Epithelial cell of prostate (primary cell): ENCODE measurements at places on chromosomes 3 and 15.

DNA sequence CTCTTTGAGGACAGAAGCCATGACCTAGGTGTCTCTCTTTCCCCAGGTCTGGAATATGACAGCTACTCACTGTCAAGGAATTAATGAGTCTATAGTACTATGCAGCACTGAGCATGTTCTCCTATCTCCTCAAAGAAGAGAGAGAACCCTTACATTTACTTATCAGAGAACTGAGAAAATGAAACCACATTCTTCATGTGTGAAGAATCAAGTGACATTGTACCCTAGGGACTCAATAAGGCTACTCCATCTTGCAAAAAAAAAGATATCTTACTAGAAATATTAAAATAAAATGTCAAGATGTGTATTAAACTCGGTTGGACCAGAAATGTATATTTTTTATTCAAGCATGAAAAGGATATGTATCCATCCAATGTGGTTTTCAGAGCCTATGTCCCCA, 133.2 kb upstream of the COL8A1 start:
- DNase-seq: no peak

DNA sequence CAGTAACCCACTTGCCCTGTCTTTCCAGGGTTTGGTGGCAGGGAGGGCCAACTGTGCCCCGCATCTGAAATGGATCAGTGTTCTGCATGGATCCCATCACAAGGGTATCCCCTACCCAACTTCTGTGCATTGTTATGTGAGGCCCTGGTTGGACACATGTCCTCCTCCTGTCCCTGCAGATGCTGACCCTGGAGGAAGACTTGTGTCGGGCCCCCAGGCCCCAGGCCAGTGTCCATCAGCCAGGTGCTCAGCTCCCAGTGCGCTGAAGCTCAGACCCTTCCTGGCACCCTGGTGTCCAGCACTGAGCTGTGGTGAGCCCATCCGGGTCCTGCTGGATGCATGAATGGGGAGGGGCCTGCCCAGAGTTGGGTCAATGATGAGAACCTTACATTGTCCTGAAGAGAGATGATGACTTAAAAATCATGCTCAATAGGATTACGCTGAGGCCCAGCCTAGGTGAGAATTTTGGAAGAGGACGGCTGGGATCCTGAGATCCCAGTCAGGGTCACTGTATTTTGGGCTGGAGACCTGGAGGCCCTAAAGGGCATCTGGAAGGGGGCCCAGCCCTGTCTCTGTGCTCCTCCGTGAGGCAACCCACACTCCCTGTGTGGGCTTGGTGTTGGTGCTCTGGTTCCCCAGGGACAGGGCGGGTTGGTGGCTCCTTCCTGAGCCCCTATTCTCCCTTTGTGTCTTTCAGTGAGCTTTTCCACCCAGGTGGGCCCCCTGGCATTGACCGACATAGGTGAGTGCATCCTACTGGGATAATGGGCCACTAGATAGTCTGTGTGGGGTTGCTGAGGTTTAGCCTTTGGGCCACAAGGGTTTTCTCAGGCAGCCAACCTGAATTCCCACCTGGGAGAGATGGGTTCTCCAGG, 199.1 kb downstream of the UBE3A start:
- DNase-seq: no peak

GRCh38 chr3:131444180-131444579, 58.6 kb downstream of the MRPL3 start:
- DNase-seq: no peak

GRCh38 chr3:144775551-144775950, 803.9 kb downstream of the DIPK2A start:
- DNase-seq: no peak

DNA sequence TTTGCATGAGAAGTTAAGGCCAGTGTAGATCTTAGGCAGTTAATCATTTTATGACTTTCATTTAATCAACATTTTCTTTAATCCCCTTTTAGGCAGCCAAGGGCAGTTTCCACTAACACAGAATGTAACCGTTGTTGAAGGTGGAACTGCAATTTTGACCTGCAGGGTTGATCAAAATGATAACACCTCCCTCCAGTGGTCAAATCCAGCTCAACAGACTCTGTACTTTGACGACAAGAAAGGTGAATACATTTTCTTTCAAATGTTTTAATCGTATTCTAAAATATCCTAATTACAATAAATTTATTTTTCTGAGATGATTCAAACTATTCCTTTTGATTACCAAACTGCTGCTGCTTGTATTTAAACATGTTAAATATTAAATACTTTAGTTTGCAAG, 843.2 kb downstream of the CADM2 start:
- DNase-seq: no peak

- DNase-seq: no peak
These were observed 260.5 kb upstream of the ZPLD1 start for GRCh38 chr3:102174312-102174712.

DNA sequence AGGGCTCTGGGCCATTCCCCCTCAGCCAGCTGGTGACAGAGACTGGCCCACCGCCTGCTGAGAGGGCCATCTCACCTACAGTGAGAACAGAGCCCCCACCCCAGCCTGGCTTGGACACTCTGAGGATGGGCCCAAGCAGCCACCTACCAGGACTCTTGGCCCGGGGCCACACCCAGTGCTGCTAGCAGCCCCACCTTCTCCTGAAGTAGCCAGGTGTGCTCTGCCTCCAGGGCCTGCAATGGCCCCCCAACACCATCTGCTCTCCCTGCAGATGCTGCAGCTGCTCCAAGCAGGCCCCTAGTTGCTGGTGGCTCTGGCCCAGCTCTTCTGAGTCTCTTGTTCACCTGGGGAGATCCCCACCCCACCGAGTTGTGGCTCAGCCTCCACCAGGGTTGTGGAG, 6.8 kb upstream of the CLK3 start:
- DNase-seq: no peak

- DNase-seq: no peak
These were observed 59.4 kb downstream of the MCTP2 start for GRCh38 chr15:94290730-94291129.

- no peak for DNase-seq
These were observed 224.8 kb upstream of the BHLHE40 start for GRCh38 chr3:4754180-4755086.

DNA sequence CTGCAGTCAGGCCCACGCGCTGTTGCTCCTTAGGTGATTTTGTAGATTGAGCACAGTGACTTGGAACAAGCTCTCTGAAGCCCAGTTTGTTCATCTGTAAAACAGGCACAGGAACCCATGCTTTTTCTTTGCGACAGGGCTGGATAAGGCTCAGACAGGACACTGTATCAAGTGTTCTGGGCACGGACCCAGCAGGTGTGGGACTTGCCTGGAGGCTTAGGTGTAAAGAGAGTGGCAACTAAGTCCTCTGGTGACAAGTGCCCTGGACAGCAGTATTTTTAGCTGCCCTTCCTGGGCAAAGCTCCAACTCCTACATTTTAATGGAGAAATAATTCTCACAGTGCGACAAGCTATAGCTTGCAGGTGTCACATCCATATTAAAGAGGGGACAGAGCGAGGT, 32.2 kb downstream of the CD276 start:
- DNase-seq: no peak

GRCh38 chr3:29026286-29026685, 254.6 kb upstream of the RBMS3 start:
- DNase-seq: no peak

- DNase-seq: no peak
These were observed 23.2 kb downstream of the RPLP1 start for GRCh38 chr15:69475769-69476358.

DNA sequence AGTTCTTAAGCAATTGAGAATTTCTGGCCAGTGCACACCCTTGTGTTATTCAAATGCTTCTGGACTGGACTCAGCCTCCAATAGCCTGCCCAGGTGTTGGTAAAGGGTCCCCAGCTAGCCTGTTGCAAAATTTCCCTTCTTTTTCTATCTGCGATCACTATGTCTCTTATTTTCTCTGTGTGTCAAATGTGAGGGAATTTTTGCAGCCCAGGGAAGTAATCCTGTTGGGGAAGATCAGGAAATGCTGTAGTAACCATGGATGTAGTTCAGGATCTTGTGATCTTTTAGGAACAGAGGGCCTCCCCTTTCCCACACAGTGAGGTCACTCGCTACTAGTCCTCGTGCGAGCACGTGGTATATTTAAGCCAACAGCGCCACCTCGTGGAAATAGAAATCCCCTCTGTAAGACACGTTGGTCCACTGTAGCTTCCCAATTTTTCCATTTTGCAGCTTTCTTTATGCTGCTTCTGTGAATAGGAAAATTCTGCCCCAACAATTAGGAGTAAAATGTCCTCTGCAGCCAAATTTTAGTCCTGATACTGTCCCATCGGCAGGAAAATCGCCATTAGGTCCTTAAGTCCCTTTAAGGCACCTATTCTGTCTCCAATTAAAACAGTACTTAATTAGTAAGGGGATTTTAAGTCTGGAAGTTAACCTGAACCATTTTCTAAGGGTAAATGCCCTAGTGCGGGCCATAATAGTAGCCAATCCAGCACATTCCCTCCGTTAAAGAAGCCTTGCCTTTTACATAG, 4.0 kb upstream of the SMCO1 start:
- no peak for DNase-seq

- DNase-seq: no peak
These were observed 526 bp downstream of the RMDN3 start for GRCh38 chr15:40754574-40754882.

DNA sequence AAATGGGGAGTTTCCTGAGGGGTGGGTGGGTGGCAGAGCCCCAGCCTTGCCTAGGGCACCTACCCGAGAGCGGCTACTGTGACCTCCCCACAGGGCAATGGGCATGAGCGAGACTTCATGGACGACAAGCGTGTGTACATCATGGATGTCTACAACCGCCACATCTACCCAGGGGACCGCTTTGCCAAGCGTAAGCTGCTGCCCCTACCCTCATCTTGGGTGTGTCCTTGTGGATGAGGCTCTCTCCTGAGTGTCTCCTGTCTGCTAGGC, 22.6 kb downstream of the HDAC11 start:
- DNase-seq: no peak

GRCh38 chr15:45331972-45332371, 46.4 kb downstream of the GATM start:
- DNase-seq: no peak

DNA sequence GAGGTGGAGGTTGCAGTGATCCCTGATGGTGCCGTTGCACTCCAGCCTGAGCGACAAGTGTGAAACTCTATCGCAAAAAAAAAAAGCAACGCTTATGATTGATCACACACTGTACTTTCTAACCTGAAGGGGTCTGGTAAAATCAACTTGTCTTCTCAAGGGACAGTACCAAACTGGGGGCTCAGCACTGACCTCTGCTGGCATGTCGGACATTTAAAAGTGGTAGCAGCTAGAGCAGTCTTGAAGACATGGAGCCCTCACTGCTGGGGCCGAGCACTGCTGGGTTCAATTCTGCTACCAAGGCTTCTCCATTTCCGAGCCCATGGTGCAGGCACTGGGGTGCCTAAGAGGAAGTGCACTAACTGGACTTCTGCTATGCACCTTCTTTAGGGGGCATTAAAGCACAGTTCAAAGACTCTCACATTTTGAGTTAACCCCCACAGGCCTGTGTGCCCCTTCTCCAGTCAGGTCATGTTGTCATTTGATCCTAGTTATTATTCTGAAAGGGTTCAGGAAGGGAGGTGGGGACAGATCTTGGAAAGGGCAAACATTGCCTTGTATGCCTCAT, 26.4 kb upstream of the LAMP3 start:
- DNase-seq: no peak

GRCh38 chr3:177106184-177106583, 91.1 kb downstream of the TBL1XR1 start:
- no peak for DNase-seq

GRCh38 chr3:42681361-42682038, 3.8 kb upstream of the KLHL40 start:
- no peak for DNase-seq

GRCh38 chr15:90648137-90649070, 68.7 kb upstream of the BLM start:
- DNase-seq: no peak

- DNase-seq: no peak
These were observed 284.4 kb downstream of the FOXP1 start for GRCh38 chr3:71299160-71299559.

- no peak for DNase-seq
These were observed 56.0 kb downstream of the PDE8A start for GRCh38 chr15:85037641-85038040.

DNA sequence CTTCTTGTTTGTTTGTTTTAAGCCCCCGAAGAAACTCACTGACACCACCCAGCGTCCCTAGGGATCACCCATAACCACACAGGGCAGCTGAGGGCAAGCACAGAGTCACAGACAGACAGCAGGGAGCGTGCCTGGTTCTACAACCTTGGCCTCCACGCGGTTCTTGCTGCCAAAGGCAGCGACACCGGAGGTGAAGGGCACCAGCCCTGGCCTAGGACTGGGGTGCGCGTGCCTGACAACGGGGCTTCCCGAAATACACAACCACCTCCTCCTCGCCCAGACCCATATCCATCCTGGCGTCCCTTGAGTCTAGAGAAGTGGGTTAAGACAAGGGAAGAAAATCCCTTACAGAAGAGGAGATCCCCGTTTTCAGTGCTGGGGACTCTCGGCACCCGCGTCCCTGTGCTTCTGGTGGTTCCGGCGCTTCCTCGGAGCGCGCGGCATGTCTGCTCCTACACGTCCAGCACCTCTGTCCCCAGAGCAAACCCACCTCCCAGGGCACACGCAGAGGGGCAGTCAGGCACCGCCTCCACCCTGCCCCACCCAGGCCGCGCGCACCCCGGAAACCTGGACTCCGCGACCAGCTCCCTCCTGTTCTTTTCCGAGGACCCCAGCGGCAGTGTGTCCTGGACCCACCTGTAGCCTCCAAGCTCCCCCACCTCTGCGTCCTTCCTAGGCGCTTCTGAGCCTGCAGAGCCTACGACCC, 911 bp downstream of the RFTN1 start:
- no peak for DNase-seq

DNA sequence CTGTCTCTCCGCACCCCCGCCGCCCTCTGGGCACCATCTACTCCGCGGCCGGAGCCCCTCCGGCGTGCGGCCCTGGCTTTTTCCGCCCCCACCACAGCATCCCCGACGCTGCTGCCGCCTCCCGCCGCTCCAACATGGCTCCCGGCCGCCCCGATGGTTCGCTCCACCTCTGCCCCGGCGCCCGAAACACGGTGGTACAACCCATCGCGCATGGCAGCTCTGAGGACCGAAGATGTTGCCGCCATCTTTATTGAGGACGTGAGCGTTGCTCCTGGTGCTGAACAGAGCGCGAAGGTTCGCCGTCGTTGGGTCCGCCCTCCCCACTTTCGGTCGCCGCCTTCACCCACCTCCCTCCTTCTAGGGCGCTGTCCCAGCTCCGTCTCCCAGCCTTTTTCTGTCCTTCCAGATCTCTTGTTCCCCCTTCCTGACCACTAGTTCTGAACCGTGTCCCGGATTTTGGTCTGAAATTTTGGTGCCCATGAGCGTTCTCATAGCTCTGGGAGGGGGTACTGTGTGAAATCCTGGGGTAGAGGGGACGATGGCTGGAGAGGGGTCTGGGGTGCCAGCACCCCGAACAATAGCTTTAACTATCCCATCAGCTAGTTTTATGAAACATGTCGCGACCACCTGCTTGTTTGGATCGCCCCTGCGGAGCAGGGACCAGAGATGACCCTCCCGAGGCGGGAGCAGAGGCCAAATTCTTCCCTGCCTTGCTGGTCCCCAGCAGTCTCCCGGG, at the start of gene CELSR3:
TSS of gene CELSR3 (minus strand) at position 134 of the 736 bp plus-strand sequence. CDS start 252 bp downstream, outside the sequence.
- peak; percentile 68 for DNase-seq

GRCh38 chr3:167783781-167784180, 48.3 kb downstream of the SERPINI1 start:
- DNase-seq: no peak
